ENCODE measurements at places on chromosomes 4 and X. TPM values are rescaled to one million over a fixed set of nuclear protein-coding genes. Genes with fewer than 3 reads are reported as not detected.

Gene ZNF674
- 3.6 TPM for total RNA-seq

Gene CABS1
- not detected for total RNA-seq

Gene CCDC160
- not detected for total RNA-seq

Gene MAGEA10
- not detected for total RNA-seq

Gene CHRDL1
- total RNA-seq, result not detected

Gene CACNA1F
- total RNA-seq, result under 0.01 TPM

Gene SATL1
- not detected for total RNA-seq

Gene HSFX4
- not detected for total RNA-seq
